DND-41 (cell line): ENCODE measurements at places on chromosomes 4 and X.

GRCh38 chrX:2965965-2966364, 36.8 kb upstream of the ARSD start:
- no peaks in the 10 kb centered on the region for H3K4me1 ChIP-seq
- no peak overlapping the region for H3K4me3 ChIP-seq
- H3K36me3 ChIP-seq = no peaks in the 10 kb centered on the region
- DNase-seq = no peak

- peaks cover 9% of the 10 kb centered on the region for H3K27me3 ChIP-seq
- H3K4me1 ChIP-seq = no peaks in the 10 kb centered on the region
- no peak for DNase-seq
- no peaks in the 10 kb centered on the region for H3K36me3 ChIP-seq
These were observed at the start of gene PITX2 for GRCh38 chr4:110622841-110623717. TSS of gene PITX2 (minus strand) at chr4:110623077. CDS start at chr4:110622460, 617 bp downstream.

DNA sequence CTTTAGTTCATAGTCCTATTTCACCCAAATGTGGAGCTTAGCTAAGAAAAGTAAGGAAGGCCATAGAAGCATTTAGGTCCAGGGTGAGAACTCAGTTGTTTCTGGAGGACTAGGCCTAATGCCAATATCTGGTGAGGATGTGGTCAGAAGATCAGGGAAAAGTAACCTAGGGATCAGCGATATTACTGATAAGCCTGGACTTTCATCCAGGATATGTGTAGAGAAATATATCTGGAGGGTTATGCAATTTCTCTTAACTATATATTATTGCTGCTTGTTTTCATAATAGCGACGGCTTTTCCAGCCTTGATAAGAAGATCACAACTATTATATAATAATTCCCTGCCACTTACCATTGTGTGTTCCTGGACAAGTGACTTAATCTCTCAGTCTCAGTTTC, 81.1 kb downstream of the FRAS1 start:
- H3K4me3 ChIP-seq = no peak overlapping the region
- no peaks in the 10 kb centered on the region for H3K36me3 ChIP-seq
- H3K27me3 ChIP-seq = no peaks in the 10 kb centered on the region
- no peak overlapping the region for H3K27ac ChIP-seq

DNA sequence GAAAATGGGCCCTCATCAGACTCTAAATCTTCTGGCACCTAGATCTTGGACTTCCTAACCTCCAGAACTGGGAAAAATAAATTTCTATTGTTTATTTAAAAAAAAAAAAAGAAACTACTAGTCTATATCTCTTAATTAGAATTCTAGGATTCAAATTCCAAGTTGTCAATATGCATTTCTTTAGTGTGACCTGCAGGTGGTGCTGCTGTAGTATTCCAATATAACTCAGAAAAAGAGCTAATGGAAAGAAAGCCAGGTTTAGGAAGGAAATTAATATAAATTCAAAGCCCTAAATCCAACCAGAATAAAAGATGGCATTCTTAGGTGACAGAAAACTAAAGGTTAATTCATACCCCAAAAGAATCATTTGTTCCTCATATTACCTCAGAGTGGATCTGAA, 80.0 kb upstream of the NALF2 start:
- no peak overlapping the region for H3K27ac ChIP-seq
- no peaks in the 10 kb centered on the region for H3K27me3 ChIP-seq
- H3K4me3 ChIP-seq = no peak overlapping the region

GRCh38 chr4:169791527-169792156, 33.9 kb upstream of the HPF1 start:
- peak; percentile 5 for DNase-seq
- H3K4me3 ChIP-seq = no peak overlapping the region
- H3K27ac ChIP-seq = no peak overlapping the region
- no peaks in the 10 kb centered on the region for H3K27me3 ChIP-seq

DNA sequence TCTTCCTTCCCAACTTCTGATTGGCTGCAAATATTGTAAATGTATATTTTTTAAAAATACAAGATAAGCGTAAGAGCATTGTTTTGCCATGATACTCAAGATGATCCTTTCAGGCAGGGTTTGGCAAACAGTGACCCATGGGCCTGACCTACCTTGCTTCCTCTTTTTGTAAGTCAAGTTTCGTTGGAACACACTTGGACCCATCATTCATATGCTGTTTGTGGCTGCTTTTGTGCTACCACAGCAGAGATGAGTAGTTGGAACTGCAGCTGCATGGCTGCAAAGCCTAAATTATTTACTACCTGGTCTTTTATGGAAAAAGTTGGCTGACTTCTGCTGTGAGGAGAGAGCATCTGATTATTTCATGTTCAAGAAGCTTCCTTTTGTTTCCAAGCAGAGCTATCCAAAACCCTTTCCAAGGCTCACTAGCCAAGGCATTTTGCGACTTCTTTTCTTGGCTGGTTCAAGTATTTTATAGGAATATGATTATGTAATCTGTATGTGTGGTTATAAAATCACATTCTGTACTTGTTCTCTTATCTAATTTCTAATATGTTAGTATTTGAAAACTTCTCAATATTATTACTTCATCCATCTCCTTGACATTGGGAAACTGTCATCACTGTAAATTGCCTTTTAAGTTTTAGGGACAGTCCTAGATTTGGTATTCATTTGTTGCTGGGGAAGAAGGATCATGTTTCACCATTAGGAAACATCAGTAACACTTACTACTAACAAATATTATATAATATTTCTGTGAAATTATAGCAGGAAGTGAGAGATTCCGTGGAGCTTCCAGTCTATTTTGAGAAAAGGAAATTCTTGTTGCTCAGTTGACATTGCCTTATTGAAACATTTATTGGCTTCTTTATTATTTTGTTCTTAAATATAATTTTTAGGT, 109.2 kb downstream of the ARHGAP10 start:
- H3K4me3 ChIP-seq = no peak overlapping the region
- H3K27ac ChIP-seq = no peak overlapping the region
- H3K36me3 ChIP-seq = no peaks in the 10 kb centered on the region
- H3K4me1 ChIP-seq = no peaks in the 10 kb centered on the region
- no peak for DNase-seq
- H3K27me3 ChIP-seq = no peaks in the 10 kb centered on the region

DNA sequence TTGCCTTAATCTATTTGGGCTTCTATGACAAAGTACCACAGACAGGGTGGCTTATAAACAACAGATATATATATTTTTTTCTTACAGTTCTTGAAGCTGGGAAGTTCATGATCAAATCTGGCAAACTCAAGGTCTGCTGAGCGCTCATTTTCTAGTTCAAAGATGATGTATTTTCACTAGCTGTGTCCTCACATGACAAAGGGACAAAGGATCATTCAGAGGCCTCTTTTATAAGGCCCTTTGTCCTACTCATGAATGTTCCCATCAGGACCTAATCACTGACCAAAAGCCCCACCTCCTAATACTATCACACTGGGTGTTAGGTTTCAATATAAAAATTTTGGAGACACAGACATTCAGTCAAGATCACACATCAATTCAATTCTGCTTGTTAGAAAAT, 2025.2 kb downstream of the PCDH7 start:
- H3K4me1 ChIP-seq = no peaks in the 10 kb centered on the region
- H3K4me3 ChIP-seq = no peak overlapping the region
- H3K36me3 ChIP-seq = no peaks in the 10 kb centered on the region
- DNase-seq = no peak

DNA sequence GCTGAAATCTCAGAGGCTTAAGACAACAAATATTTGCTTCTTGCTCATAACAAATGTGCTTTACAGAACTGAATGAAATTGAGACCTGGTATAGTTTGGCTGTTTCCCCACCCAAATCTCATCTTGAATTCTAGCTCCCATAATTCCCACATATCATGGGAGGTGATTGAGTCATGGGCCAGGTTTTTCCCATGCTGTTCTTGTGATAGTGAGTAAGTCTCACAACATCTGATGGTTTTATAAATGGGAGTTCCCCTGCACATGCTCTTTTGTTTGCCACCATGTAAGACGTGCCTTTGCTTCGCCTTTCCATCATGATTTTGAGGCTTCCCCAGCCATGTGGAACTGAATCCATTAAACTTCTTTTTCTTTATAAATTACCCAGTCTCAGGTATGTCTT, 221.1 kb upstream of the DIPK2B start:
- no peak overlapping the region for H3K27ac ChIP-seq
- H3K4me3 ChIP-seq = no peak overlapping the region
- H3K36me3 ChIP-seq = no peaks in the 10 kb centered on the region
- no peak for DNase-seq
- H3K4me1 ChIP-seq = no peaks in the 10 kb centered on the region
- no peaks in the 10 kb centered on the region for H3K27me3 ChIP-seq

- no peaks in the 10 kb centered on the region for H3K27me3 ChIP-seq
- H3K4me1 ChIP-seq = peaks cover 14% of the 10 kb centered on the region
- no peak overlapping the region for H3K27ac ChIP-seq
- no peaks in the 10 kb centered on the region for H3K36me3 ChIP-seq
These were observed 38.9 kb downstream of the CLDN34 start for GRCh38 chrX:10006086-10006485.

GRCh38 chrX:9658409-9658808, 107.2 kb downstream of the GPR143 start:
- H3K27ac ChIP-seq = no peak overlapping the region
- H3K4me3 ChIP-seq = no peak overlapping the region
- no peaks in the 10 kb centered on the region for H3K27me3 ChIP-seq
- no peak for DNase-seq

DNA sequence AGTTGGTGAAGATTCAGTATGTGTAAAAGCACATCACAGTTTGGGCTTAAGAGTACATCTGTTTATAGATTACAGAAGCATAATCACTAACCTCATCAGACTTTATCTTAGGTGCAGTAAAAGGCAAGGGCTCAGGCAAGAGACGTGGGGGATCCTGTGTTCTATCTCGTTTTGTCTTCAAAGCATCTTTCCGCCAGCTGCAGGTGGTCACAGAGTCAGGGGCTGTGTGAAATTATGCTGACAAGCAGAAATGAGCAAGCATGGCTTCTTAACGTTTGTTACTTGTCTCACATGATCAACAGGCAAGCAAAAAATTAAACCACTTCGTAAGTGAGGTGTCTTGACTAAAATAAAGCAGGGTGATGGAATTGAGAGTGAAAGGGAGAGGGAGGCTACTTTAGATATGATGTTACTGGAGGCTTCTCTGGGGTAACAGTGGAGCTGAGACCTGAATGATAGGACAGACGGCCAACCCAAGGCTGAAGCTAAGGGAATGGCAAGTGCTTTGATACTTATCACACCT, 1.4 kb upstream of the TEC start:
- H3K27ac ChIP-seq = no peak overlapping the region
- peaks cover 45% of the 10 kb centered on the region for H3K27me3 ChIP-seq
- H3K36me3 ChIP-seq = no peaks in the 10 kb centered on the region
- no peak overlapping the region for H3K4me3 ChIP-seq
- H3K4me1 ChIP-seq = peaks cover 4% of the 10 kb centered on the region; the same call in 1 of the 2 replicates

DNA sequence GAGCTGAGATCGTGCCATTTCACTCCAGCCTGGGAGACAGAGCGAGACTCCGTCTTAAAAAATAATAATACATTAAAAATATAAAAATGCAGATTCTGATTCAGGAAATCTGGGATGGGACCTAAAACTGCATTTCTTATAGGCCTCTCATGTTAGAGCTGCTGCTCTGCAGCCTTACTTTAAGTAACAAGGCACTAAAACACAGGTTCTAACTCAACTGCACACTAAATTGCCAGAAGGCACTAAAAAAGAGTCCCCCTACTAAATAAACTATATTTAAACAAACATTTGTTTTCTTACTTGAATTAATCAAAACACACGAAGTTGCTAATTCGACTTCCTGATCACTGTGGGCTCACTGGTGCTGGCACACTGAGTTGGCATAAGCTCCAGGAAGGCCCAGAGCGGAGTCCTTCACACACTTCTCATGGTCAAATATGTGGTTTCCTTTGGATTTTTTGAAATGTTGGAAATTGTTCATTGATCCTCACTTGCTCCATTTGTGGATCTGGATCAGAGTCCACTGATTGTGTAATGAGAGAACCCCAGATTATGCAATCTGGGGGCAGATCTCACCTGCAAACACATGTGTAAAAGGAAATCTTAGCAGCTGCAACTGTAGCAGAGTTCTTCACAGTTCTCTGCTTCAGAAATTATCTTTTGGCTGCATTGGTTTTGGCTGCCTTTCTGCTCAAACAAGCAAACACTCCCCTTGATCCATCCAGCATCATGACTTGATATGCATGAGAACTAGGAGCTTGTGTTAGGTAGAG, 59.3 kb downstream of the AFF1 start:
- H3K36me3 ChIP-seq = 0 out of 2 replicates have a peak, but pooled peaks cover 4% of the 10 kb centered on the region
- no peak overlapping the region for H3K4me3 ChIP-seq

- no peak overlapping the region for H3K27ac ChIP-seq
- H3K36me3 ChIP-seq = no peaks in the 10 kb centered on the region
- no peak overlapping the region for H3K4me3 ChIP-seq
- no peaks in the 10 kb centered on the region for H3K4me1 ChIP-seq
- H3K27me3 ChIP-seq = no peaks in the 10 kb centered on the region
These were observed 193.0 kb downstream of the PDGFC start for GRCh38 chr4:156778606-156779005.

GRCh38 chr4:153465615-153466080, 512 bp upstream of the TMEM131L start:
- peaks cover 43% of the 10 kb centered on the region for H3K4me1 ChIP-seq
- peak overlapping the region; percentile 82 for H3K27ac ChIP-seq
- peak overlapping the region; percentile 83 for H3K4me3 ChIP-seq

GRCh38 chr4:5300283-5300682, 249.0 kb downstream of the STK32B start:
- H3K27ac ChIP-seq = no peak overlapping the region
- H3K4me1 ChIP-seq = no peaks in the 10 kb centered on the region
- no peak overlapping the region for H3K4me3 ChIP-seq
- H3K36me3 ChIP-seq = no peaks in the 10 kb centered on the region

GRCh38 chr4:185112104-185112503, 31.0 kb upstream of the SLC25A4 start:
- H3K4me1 ChIP-seq = no peaks in the 10 kb centered on the region
- H3K27ac ChIP-seq = no peak overlapping the region
- H3K4me3 ChIP-seq = no peak overlapping the region

- H3K4me3 ChIP-seq = no peak overlapping the region
- no peaks in the 10 kb centered on the region for H3K4me1 ChIP-seq
- H3K36me3 ChIP-seq = no peaks in the 10 kb centered on the region
- no peaks in the 10 kb centered on the region for H3K27me3 ChIP-seq
- DNase-seq = peak; percentile 8
- no peak overlapping the region for H3K27ac ChIP-seq
These were observed 73.9 kb downstream of the TRPC5 start for GRCh38 chrX:112008724-112009123.

- H3K4me1 ChIP-seq = no peaks in the 10 kb centered on the region
- no peak for DNase-seq
- no peak overlapping the region for H3K27ac ChIP-seq
- H3K36me3 ChIP-seq = no peaks in the 10 kb centered on the region
- H3K4me3 ChIP-seq = no peak overlapping the region
- H3K27me3 ChIP-seq = no peaks in the 10 kb centered on the region
These were observed 1525.7 kb upstream of the TENM3 start for GRCh38 chr4:180717451-180718033.

- no peak overlapping the region for H3K4me3 ChIP-seq
- peaks cover 13% of the 10 kb centered on the region for H3K4me1 ChIP-seq
- no peaks in the 10 kb centered on the region; the same call in 1 of the 2 replicates for H3K36me3 ChIP-seq
- no peak overlapping the region for H3K27ac ChIP-seq
- H3K27me3 ChIP-seq = no peaks in the 10 kb centered on the region
These were observed 4.8 kb upstream of the SCOC start for GRCh38 chr4:140368686-140369085.

- no peaks in the 10 kb centered on the region for H3K36me3 ChIP-seq
- no peak within 1 kb of the TSS for H3K27ac ChIP-seq
- DNase-seq = no peak
These were observed at the start of gene GPM6B for GRCh38 chrX:13816643-13817627. TSS of gene GPM6B (minus strand) at chrX:13817093. CDS start at chrX:13816904, 189 bp downstream.

- H3K27me3 ChIP-seq = no peaks in the 10 kb centered on the region
- H3K4me1 ChIP-seq = peaks cover 52% of the 10 kb centered on the region
- peak overlapping the region; percentile 87 for H3K4me3 ChIP-seq
- H3K27ac ChIP-seq = peak overlapping the region; percentile 97
These were observed 839 bp downstream of the STK26 start for GRCh38 chrX:132023896-132024386.

- H3K4me1 ChIP-seq = no peaks in the 10 kb centered on the region
- no peaks in the 10 kb centered on the region for H3K36me3 ChIP-seq
- no peak overlapping the region for H3K4me3 ChIP-seq
- DNase-seq = no peak
- H3K27ac ChIP-seq = no peak overlapping the region
These were observed 264.8 kb upstream of the IGFBP7 start for GRCh38 chr4:57374866-57375595.
